ENCODE measurements at places on chromosomes 2 and 18.

DNA sequence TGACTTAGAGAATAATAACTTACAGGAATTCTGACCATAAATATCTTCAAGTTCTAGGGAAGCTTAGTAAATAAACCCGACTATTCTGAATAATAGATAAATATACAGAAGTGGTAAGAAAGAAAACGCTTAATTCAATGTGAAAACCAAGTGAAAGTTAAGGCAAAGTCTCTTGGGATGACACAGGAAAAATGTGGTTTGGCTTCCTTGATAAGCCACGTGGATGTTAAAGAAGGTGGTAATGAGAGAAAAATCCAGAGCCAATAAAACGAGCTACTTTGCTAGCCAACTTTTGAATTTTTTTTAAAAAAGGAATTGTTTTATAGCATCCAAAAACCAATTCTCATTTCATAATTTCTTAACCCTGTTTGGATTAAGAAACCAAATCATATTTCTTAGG, 166.2 kb upstream of the VRK2 start:
- no peak for DNase-seq

DNA sequence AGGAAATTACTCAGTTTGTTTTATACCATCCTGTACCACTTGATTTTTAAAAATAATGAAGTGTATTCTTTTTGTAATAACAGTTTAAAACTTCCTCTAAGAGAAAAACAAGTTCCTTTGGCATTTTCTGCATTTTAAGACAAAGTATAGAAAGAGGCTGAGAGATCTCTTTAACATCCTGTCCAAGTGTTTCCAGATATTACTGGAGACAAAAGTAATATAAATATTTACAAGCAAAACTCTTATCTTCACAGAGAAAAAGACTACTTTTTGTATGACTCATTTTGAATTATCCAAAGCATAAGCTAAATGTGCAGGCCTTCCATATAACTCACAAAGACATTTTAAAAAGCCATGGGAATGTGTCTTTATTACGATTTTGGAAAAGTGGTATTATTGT, 221.1 kb downstream of the RDH14 start:
- no peak for DNase-seq

GRCh38 chr18:56148373-56148772, 490.0 kb downstream of the TXNL1 start:
- no peak for DNase-seq

DNA sequence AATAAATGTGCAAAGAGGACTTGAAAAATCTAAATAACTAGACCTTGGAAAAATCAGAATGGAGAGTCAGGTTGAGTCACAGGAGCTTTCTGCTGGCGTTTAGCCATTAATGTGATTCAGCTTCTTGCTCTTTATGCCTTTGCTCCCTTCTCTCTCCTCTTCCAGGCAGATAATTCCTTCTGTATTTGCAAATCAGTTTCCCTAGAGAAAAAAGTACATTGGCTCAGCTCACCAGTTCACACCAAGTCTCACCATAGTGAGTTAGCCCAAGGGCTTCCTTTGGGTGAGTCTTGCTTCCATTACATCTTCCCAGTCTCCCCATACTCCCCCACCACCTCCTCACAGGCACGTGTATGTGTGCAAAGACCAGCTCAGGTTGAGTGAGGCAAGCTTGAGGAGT, 73.6 kb downstream of the CYBRD1 start:
- no peak for DNase-seq

GRCh38 chr2:6177811-6178210, 485.6 kb downstream of the SOX11 start:
- no peak for DNase-seq

GRCh38 chr18:23204589-23205235, 69.4 kb downstream of the CABLES1 start:
- DNase-seq: no peak

GRCh38 chr2:143345887-143346787, 216.9 kb downstream of the ARHGAP15 start:
- DNase-seq: no peak

GRCh38 chr2:222561817-222562645, 93.9 kb downstream of the FARSB start:
- no peak for DNase-seq

DNA sequence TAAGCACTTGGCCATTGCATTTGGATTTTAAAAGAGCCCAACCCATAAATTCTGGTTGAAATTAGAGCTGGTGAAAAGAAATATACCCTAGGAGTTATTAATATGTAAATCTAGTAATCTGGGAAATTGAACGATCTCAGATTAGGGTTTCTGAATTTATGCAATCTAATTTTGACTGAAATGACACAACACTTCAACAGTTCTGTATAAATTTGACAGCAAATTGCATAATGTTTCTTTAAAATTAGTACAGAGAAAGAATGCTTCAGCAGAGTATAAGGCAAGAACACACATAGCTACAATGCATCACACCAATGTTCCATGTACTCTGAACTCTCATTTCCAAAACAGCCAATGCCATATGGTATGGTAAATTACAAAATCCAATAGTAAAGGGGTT, 201.5 kb upstream of the ITGA4 start:
- DNase-seq: no peak

DNA sequence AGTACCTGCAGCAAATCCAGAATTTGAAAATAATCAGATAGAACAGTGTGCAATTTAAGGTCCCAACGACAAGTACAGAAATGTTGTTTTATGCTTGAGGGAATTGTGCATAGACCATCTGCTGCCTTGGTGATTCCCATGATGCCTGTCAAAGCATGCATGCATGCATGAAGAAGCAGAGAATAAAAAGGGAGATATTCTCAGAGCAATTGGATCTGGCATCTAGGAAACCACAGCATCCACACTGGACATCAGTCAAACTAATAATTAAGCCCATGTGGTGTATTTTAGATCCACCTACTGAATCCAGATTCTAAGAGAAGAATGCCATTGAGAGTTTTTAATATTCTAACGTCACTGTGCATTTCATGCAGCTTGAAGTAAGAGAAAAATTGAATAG, 361.2 kb downstream of the FSIP2 start:
- DNase-seq: no peak

- no peak for DNase-seq
Observed at GRCh38 chr2:69744456-69744855, 2.5 kb downstream of the ANXA4 start.

- no peak for DNase-seq
Observed at GRCh38 chr2:238711346-238711745, 136.5 kb upstream of the TWIST2 start.

- no peak for DNase-seq
Observed at GRCh38 chr2:151978709-151979108, 120.1 kb downstream of the CACNB4 start.

GRCh38 chr18:26657631-26658581, 109.6 kb upstream of the KCTD1 start:
- DNase-seq: no peak
